Stimulated activated CD8-positive, alpha-beta memory T cell treated with anti-CD3 and anti-CD28 coated beads, Interleukin-7, amount 100 ng/mL, for 48 hours (primary cell): ENCODE measurements at places on chromosomes 5 and 9.

GRCh38 chr9:130287736-130288135 lies 22.2 kb downstream of the HMCN2 start:
- DNase-seq, result no peak

DNA sequence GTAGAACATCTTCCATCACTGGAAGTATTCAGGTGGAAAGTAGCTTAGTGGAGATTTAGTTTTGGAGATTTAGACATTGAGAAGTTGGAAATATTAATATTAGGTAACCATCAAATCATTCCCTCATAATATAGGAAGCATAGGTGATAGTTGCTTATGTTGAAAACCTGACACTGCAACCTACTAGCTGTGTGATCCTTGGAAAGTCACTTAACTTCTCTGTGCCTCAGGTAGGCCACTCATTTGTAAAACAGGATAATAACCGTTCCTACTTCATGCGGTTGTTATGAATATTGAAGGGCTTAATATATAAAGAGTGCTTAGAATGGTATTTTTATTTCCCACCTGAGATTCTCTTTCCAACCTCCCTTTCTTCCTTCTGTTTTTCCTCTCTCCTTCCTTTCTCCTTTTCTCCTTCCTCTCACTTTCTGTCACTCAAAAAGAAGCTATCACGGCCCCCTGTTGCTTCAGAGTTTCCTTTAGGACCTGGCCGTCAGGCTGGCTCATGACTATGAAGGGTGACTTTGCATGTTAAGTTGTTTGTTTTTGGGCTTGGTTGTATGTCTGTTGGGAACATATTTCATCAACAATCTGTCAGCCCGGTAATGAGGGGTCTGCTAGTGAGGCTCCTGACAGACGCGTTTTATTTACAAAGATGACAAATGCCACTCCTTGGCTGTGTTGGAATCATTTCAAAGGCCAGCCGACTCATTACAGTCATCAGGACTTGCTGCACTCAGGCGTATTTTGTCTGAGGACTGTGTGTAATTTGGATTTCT lies 31.0 kb downstream of the DOCK2 start:
- no peak for DNase-seq

- no peak for DNase-seq
These were observed 6.0 kb upstream of the SLC2A6 start for GRCh38 chr9:133484671-133485437.

DNA sequence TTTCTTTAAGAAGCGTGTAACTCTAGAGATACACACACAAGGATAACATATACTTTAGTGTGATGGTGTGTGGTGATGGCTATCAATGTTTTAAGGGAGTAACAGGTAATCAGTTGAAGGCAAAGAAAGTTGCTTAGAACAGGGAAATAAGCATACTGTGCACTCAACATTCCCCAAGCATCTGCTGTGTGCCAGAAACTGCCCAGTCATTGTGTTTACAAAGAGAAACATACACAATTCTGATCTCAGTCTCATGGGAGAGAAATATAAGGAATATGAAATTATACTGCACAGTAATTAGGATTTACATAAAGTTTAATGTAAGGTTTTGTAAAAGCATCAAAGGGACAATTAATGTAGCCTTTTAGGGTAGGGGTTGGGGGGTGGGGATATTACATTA lies 224.1 kb upstream of the TYRP1 start:
- DNase-seq, result no peak

DNA sequence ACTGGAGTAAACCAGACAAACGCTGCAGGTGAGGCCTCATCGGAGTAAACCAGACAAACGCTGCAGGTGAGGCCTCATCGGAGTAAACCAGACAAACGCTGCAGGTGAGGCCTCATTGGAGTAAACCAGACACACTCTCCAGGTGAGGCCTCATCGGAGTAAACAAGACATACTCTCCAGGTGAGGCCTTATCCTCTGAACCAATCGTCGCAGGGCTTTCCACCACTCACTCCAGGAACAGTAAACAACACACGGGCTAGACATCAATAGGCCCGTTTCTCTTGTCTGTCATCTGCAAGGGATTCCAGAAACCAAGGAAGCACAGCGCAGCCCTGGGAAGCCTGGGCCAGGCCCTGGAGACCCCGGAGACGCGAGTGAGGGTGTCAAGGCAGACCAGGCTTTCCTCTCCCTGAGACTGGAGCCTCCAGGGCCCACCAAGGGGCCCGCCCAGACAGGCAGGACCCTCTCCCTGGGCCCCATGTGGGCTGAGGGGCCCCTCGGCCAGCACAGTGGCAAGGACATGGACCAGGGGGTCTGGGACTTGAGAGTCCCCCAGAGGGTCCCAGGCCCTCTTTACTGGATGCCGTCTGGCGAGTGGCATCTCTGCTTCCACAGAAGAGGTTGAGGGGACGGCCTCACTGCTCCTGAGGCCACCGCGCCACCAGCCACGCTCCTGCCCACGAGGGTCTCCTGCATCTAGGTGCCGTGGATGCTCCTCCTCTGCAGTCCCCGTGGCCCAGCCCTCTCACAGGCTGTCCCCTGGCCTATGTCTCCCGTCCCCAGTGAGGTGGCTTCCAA lies 26.4 kb upstream of the NSMF start:
- no peak for DNase-seq

DNA sequence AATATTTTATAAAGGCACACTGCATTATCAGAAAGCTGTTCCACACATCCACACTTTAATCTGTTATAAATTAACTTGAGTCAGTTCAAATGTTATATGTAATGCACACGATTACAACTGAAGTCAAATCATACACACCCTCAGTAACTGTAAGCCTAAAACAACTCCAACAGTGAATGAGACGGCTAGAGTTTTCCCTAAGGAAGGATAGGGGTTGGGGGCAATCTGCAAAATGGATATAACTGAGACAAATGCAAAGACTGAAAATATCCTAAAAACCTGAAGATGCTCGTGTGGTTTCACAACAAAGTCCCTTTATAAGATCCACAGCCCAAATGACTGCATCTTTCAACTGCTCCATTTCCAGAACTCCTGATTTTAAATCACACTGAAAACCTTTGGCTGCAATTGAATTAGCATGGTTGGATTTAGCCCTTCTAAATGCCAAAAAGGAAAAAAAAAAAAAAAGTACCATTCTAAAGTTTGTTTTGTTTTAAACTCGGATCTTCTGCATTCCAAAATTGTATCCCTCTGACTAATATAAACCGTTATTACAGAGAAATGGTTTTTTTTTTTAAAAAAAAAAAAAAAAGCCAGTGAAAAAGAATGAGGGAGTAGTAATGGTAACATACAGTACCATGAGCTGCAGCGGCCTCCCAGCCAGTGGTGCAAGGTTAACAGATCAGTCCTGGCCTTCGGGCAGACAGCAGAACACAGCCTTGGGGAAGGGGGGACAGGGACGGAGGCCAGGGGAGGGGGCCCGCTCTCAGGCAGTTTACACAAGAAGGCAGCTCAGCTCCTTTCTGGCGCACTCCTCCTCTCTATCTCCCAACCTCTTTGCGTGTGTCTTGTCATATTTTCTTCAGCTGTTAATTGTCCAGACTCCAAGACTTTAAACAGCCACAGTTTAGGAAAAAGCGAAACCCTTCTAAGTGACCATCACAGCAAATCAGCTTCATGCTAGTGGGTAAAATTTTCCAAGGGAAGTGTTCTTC lies 166.1 kb downstream of the BNC2 start:
- DNase-seq, result no peak

GRCh38 chr9:37811906-37812476 lies 11.4 kb downstream of the DCAF10 start:
- DNase-seq, result no peak

DNA sequence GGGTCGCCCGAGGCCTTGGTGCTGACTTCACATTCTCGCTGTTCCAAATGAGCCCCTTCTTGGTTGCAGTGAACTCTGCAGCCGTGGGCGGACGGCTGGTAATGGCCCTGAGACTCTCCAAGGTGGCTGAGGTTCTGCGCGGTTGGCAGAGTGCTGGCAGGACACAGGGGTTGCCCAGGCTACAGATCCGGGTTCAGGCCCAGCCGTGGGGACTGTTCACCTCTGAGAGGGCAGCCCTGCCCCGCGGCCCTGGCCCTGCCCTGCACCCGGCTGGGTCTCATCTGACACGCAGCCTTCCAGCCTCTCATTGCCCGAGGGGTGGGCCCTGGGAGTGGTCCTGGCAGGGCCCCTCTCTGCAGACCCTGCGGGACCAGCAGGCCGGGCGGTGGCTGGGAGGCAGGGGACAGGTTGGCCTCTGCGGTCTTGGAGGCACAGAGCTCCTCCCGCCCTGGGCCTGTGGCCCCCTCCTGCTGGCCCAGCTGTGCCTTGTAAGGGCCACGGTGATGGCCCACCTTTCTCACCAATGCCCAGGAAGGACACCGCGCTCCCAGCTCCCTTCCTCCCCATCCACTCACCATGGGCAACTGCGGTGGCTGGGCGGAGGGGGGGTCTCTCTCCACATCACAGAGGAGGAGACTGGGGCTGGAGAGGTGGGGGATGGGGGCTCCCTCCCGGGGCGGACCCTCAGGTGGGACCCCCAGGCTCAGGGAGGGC lies 51.6 kb downstream of the AHRR start:
- no peak for DNase-seq

- DNase-seq, result no peak
These were observed 352.9 kb downstream of the DNAH5 start for GRCh38 chr5:13591621-13592020.

DNA sequence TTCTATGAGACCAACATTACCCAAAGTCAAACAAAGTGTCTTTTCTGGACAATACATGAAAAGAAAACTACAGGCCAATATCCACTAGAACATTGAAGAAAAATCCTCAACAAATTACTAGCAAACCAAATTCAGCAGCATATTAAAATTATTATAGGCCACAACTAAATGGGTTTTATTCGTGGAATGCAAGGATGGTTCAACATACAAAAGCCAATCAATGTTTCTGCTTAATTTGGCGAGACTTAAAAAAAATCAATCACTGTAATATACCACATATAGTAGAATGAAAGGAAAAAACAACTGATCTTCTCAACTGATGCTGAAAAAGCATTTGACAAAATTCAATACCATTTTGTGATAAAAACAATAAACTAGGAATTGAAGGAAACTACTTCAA lies 51.8 kb upstream of the FNIP1 start:
- DNase-seq, result no peak

GRCh38 chr9:100134731-100135130 lies 35.7 kb downstream of the INVS start:
- no peak for DNase-seq

- no peak for DNase-seq
These were observed 220.0 kb upstream of the NR4A3 start for GRCh38 chr9:99601571-99602111.

- no peak for DNase-seq
These were observed 10.8 kb downstream of the KCNV2 start for GRCh38 chr9:2727966-2728613.

GRCh38 chr9:79233542-79233941 lies 338.2 kb upstream of the TLE4 start:
- no peak for DNase-seq

DNA sequence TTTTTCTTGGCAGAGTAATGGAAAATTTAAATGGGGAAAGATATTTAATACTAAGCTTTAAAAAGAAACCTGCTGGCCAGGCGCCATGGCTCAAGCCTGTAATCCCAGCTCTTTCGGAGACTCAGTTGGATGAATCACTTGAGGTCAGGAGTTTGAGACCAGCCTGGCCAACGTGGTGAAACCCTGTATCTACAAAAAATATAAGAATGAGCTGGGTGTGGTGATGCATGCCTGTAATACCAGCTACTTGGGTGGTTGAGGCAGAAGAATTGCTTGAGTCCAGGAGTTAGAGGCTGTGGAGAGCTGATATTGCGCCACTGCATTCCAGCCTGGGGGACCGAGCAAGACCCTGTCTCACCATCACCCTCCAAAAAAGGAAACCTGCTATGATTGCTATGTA lies 32.8 kb downstream of the TUT7 start:
- no peak for DNase-seq

DNA sequence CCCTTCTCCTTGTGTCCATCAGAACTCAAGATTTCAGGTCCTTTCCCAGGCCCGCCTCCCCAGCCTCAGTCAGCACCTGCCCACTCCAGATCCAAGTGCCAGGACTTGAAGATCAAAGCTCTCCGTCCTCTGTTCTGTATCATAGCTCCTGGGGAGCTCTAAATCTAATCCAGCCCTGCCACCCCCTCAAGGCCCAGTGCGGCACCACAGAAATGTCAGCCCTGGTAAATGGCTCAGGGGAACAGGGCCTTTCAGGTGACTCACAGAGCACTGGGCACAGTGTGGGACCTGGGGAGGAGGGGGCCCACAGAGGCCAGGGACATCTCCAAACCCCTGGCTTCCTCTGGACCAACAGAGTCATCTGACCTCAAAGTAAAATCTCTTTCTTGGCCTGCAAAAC lies 6.0 kb downstream of the CSF2 start:
- no peak for DNase-seq

- DNase-seq, result no peak
These were observed 102.4 kb downstream of the SMIM23 start for GRCh38 chr5:171888051-171888481.

DNA sequence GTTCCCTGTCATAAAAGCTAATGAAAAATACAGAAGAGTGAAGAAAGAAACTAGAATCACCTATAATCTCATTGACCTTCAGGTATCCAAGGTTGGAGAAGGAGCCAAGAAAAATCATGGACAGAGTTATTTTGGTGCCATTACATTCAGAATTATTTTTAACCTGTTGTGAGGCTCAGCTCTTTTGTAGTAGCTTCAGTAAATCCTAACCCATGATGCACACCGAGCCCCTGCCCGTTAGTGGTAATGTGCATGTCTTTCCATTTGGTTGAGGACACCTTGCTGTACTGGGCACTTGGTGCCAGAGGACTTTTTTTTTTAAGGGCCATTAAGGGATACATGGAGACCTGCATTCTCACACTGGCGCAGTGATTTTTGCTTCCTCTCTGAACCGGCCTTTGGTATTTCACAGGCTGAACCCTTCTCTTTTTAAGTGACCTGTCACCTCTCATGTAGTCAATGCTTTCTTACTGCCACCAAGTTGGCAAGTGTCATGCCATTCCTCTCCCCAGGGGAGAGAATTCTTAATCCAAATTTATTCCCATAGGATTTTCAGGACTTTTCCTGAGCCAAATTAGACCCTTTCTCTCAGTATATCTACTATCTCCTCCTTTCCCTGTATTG lies 125.6 kb downstream of the SMARCA2 start:
- no peak for DNase-seq

DNA sequence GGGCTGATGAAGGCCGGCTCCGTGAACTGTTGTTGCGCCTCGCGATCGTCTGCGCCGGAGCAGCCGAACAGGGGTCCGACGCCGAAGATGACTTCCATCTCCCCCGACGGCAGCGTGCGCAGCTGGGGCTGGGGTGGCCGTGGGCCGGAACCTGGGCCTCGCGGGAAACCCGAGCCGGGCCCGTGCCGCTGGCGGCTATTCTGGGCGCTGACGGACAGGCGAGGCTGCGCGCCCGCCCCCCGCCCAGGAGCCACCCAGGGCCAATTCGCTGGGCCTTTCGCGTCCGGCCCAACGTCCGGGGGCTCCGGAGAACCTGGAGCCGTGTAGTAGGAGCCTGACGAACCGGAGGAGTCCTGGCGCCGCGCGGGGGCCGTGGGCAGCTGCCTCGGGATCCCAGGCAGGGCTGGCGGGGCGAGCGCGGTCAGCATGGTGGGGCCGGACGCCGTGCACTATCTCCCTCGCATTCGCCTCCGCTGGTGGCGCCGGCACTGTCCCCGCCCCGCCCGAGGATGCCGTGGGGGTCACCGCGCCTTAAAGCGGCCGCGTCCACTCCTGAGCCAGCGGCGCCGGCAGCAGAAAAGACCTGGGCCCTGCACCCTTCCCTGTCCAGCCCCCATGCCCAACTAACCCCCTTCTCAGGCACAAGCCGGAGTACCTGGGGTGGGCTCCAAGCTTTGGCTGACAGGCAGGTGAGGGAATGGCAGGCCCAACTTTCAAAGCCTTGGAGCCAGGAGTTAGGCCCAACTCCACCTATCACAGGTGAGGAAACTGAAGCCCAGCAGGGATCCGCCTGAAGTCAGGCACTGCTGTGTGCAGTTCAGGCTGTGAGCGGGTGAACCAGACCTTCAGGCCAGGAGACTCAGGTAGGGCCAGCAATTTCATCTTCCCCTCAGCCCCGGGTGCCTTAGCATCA lies at the start of gene PROB1:
TSS of gene PROB1 (minus strand) at position 451 of the 913 bp plus-strand sequence. CDS start at position 428, 23 bp downstream.
- no peak for DNase-seq
